Stimulated activated CD4-positive, alpha-beta T cell treated with anti-CD3 and anti-CD28 coated beads, Interleukin-1b, Interleukin-23, amount 100 ng/mL, for 48 hours (primary cell): ENCODE measurements at places on chromosomes 11 and 22.

DNA sequence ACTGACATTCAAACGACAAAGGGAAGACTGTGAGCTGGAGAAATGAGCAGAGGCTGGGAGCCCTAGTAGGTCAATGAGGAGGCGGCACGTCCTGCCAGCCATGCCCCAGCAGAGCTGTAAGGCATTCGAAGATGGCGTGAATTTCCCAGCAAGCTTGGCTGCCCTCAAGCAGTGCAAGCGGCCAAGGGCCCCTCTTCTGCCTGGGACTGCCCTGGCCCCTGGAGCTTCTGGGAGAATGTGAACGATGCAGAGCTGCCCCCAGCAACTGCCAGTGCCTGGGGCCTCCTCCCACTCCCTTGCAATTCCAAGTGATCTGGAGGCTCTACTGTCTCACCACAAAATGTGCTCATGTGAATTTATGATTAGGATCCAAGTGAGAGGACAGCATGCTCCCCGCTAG is 4.3 kb downstream of the PPM1F start:
- DNase-seq: no peak

DNA sequence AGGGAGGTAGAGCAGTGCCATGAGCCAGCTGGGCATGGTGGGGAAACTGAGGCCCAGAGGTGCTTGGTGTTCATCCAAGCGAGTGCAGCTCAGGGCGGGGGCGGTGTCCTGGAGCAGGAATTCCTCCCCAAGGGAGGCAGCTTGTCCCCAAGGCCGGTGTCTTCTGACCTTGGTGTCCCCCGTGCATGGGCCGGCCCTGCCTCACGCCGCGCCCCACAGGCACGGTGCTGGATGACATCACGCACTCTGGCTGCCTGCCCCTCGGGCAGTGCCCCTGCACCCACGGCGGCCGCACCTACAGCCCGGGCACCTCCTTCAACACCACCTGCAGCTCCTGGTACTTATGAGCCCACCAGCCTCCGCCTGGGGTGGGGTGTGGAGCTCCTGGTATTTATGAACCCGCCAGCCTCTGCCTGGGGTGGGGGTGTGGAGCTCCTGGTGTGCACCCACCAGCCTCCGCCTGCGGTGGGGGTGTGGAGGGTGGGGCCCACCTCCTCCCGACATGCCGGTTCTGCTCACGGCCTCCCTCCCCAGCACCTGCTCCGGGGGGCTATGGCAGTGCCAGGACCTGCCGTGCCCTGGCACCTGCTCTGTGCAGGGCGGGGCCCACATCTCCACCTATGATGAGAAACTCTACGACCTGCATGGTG is 6.7 kb downstream of the MUC5B start:
- DNase-seq: no peak

DNA sequence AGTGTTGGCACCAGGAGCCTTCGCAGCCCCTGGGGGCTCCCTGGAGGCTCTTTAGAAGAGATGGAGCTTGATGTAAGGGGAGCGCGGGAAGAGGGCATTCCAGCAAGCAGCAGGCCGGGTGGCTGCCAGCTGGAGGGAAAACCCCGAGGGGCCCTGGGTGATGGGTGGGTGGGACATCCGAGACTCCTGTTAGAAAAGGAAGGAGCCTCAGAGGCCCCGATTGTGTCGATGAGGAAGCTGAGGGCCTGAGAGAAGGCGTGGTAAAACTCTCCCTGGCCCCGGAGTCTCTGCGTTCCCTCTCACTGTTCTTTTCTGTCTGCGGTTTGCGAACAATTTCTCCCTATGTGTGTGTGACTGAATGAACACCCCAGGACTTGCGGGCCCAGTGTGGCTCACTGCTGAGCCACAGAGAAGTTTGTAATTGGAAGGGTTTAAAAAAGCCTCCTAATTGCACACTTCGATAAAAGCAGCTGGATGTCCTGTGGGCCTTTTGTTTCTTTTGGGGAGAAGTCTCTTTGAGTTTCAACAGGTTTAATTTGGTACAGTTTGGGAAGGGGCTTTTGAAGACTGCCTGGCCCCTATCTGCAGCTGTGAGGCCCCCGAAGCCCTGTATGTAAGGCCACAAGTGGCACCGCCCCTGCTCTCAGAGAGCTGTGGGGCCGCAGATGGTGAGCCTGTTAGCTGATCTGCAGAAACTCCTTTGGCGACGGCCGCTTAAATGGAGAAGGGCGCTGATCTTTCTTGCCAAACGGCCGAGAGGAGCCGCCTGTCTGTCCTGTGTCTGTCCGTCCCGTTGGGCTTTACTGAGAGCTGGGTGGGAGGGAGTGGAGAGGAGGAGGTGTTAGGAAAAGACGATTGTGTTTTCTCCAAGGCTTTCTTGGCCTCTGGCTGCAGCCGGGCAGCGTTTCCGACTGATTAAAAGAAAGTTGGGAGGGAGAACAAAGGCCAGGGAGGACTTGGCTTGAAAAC is 2.0 kb downstream of the FBLN1 start:
- DNase-seq: peak; percentile 7

DNA sequence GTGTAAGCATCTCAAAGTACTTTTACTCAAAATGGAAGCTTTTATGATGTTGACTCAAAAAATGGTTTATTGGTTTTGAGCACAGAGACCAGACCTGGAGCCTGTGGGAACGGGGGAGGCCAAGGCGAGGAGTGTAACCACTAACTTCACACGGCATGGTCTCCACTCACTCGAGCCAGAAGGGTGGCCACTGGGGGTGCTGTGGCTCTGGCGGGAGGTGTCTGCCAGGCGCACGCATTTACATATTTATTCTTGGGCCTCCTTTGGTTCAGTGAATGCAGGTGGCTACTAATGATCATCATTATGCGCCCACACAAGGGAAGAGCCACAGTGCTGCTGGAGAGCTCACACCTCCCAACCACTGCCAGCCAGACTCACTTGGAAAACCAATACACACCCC is 64.6 kb downstream of the FLRT1 start:
- DNase-seq: no peak

- DNase-seq: no peak
Observed at GRCh38 chr11:44348114-44348513, 38.2 kb upstream of the ALX4 start.

DNA sequence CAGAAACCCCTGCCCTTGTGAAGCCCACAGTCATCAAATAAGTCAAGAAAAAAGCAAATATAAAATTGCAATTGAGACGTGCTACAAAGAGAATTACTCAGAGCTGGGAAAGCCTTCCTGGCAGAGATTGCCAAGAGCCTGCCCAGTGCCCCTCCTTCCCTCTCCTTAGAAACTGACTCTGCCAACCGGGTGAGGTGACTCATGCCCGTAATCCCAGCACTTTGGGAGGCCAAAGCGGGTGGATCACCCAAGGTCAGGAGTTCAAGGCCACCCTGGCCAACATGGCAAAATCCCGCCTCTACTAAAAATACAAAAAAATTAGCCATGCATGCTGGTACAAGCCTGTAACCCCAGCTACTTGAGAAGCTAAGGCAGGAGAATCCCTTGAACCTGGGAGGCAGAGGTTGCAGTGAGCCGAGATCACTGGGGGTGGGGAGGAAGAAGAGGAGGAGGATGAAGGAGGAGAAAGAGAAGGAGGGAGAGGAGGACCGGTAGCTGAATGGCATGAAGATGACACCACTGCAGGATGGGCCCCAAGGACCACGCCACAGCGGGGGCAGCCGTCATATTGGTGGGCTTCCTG is 76.1 kb upstream of the RTL6 start:
- DNase-seq: no peak

GRCh38 chr11:69552951-69553350 is 71.5 kb downstream of the LINC01488 start:
- no peak for DNase-seq

DNA sequence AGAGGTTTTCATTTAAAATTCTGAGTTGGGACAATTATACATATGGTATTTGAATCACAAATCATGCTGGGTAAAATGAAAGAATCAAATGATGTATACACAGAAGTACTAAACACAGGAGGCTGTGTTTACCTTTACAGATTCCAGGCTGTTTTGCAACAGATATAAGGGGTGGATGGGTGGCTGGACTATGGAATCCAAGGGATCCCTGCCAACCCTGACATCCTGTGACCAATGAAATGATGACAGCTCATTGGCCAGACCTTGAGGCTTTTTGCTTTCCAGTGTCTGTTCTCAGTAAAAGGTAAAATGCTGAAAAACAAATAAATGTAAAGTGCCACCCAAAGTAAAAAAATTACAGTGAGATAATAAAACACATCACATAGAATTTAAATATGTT is 3.3 kb upstream of the DDI1 start:
- no peak for DNase-seq

DNA sequence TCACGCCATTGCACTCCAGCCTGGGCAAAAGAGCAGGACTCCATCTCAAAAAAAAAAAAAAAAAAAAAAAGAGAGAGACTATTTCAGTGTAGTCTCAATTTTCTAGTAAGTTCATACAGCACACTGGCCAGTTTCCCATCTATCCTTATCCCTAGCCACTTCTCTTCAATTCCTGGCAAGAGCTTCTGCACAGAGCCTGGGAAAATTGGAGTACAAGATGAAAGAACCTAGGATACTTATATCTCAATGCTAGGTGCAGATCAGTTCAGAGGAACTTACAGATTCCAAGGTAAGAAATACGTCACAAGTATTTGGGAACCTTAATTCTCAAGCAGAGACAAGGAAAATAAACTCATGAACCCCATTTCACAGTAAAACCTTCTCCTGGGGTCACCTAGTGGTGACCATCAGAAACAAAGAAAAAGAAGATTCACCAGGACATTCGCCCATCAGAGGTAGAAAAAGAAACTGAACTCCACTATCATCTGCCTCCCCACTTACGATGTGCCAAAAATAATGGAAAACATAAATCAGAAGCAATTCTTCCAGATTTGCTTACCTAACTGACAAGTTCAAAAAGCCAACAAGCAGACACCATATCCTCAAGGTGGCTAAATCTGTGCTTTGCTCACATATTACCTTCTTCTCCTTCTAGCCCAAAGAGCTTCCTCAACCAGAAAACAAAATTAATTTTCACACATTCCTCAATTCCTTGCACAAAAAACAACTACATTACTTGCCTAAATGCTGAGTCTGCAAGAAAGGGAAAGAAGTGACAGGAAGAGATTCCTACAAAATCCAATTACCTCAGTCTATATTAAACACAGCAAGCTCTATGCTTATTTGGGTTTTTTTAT is 4.9 kb downstream of the DENND5A start:
- DNase-seq: no peak

GRCh38 chr11:116852261-116853031 is 15.0 kb upstream of the APOA1 start:
- DNase-seq: no peak

GRCh38 chr11:10387206-10388083 is 67.6 kb upstream of the AMPD3 start:
- DNase-seq: no peak

GRCh38 chr11:76783294-76783895 is at the start of gene TSKU:
TSKU (plus strand) TSS chr11:76783356; CDS start chr11:76795617, 12,261 bp downstream.
- no peak for DNase-seq

DNA sequence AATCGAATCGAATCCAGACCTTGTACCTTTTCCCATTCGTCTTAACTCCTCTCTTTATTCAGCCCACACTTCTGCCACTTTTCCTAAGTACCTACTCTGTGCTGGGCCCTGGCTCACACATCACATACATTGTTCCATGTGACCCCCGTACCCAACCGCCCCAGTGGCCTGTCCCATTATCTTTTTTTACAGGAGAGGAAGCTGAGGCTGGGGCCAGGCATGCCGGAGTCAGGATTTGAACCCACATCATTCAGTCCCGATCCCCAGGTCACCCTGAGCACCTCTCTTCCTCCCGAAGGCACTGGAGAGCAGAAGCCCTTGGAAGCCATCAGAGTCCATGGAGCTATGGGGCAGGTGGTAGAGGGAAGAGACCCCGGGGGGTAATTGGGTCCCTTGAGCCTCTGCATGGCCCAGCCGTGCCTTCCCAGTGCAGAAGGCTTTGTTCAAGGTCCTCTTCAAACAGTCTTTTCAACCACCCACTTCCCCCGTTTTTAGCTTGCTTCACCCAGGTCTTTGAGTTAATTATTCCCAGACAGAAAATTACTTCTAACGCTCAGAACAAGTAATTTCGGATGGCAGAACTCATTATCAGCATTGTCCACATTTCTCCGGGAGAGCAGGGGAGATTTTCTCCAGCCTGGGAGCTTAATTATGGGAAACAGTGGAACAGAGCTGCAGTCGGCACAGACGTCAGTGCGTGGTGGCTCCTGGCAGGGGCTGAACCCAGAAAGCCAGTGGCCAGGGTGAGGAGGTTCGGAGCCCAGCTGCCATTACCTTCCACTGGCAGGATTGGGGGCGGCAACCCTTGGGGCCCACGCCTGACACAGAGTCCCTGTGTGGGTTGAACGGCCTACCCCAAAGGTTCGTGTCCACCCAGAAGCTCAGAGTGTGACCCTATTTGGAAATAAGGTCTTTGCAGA is 82.4 kb upstream of the RTL6 start:
- no peak for DNase-seq

GRCh38 chr11:12381875-12382274 is 4.5 kb downstream of the PARVA start:
- DNase-seq: no peak

- DNase-seq: no peak
Observed at GRCh38 chr11:62646825-62647608, 604 bp upstream of the GANAB start.

DNA sequence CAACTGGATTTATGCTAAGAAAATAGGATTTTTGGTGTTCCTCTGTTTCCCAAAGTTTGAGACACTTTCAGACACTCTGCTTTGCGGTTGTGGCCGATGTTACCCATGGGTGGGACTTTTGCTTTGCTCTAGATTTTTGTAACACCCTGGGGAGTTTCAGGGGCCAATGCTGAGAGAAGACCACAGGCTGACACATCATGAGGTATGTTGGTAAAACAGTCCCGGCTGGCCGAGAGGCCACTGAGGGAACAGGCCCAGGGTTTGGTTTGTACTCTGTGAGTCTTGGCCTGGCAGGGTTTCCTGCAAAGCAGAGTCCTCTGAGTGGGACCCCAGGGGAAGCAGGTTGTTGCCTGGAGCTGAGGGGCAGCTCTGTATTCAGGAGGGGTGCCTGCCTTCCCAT is 78.5 kb upstream of the PITPNB start:
- DNase-seq: no peak

GRCh38 chr22:35664955-35665587 is 16.8 kb downstream of the APOL6 start:
- DNase-seq: no peak

GRCh38 chr11:10982704-10983510 is 125.1 kb upstream of the ZBED5 start:
- no peak for DNase-seq

- DNase-seq: no peak
Observed at GRCh38 chr11:77636731-77637344, 756 bp downstream of the CLNS1A start.

GRCh38 chr11:111093061-111093460 is 152.5 kb upstream of the POU2AF2 start:
- DNase-seq: no peak

- no peak for DNase-seq
Observed at GRCh38 chr22:49622241-49623105, 205.2 kb downstream of the BRD1 start.

GRCh38 chr11:3130269-3131071 is 34.6 kb downstream of the OSBPL5 start:
- no peak for DNase-seq

GRCh38 chr11:121194731-121195596 is 93.9 kb downstream of the TECTA start:
- DNase-seq: peak; percentile 45

- DNase-seq: no peak
Observed at GRCh38 chr11:416757-417621, 2.2 kb upstream of the SIGIRR start.
